ENCODE measurements at places on chromosomes 7 and 10.

GRCh38 chr7:44678101-44678470 is 70.6 kb upstream of the ZMIZ2 start:
- no peak for DNase-seq

GRCh38 chr7:19916046-19916445 is 142.6 kb upstream of the TMEM196 start:
- DNase-seq, result no peak

DNA sequence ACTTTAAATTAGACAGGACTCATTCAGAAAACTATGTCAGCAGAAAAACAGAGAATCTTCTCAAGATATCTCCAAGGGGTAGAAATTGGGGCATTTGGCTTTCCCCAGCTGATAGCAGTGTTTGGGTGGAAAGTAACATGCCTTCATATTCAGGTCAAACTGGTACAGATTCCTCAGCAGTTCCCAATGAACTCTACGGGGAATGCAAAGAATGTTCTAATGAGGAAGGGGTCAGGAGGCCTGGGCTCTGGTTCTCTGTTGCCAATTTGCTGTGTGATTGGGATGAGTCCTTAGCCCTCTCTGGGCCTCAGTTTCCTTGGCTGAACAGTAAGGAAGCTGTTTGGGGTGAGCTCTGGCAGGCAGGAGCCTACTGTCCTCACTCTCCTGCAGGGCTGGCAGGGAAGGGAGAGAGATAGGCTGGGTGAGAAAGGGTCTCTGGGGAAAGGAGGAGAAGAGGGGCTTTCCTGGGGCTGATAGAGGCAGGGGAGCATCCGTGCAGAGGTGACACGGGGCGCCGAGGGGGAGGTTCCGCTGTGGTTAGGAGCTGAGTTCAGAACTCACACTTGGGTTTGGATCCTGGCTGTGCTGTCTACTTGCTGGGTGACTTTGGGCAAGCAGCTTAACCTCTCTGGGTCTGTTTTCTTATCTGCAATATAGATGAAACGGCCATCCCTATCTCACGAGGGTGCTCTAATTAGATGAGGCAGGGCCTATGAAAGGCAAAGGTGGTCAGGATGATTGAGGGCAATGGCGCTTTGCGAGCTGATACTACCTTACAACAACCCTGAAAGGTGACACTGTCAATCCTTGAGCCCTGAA is 45.1 kb downstream of the SPOCK2 start:
- no peak for DNase-seq

GRCh38 chr7:105017657-105018365 is 3.8 kb downstream of the KMT2E start:
- no peak for DNase-seq

DNA sequence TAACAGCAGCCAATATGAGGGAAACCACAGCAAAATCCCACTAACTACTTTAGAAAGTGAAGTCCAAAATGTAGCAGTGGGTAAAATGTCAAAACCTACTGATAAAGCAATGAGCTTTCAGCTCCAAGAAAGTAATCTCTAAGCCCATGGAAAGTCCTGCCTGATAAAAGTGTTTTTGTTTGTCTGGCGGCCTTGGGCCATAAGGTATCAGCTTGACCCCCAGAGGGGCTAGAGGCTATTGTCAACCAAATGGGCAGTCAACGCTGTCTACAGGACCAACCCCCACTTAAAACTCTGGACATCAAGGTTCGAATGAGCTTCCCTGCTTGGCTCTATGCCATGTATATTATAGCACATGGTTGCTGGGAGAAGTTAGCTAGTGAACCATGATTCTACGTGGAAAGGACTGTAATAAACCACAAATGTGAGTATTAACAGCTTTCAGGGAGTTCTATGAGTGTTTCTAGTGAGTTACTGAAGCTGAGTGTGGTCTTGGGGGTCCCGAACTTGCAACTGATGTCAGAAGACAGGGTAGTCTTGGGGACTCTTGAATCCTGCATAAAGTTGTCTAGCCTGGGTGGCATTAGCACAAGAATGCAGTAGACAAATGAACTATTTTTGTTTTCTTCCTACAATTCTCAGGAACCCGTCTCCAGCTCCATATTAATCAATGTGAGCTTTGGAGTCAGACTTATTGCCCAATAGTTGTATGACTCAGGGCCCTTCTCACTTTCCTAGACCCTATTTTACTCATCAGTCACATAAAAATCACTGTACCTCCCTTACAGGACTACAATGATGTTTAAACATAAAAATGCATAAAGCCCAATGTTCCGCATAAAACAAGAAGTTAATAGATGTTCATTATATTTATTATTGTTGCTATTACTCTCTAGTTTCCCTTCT is 164.9 kb downstream of the DGKI start:
- no peak for DNase-seq

GRCh38 chr10:122236690-122237306 is 34.3 kb upstream of the BTBD16 start:
- DNase-seq, result no peak

DNA sequence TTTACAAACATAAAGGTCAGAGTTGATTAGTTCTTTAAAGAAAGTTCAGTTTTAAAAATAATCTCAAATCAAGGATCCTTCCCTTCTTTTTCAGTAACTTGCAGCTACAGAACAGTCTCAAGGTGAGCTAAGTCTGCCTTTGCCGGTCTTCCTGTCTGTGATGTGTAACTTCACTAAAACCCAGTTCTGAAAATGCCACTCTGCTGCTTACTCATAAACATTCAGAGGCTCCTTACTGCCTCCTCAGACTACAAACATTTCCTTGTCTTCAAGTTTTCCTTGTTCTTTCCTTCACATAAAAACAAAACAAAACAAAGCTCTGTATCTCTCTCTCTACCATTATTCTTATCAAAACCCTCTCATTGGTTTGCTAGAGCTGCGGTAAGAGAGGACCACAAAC is 128.7 kb downstream of the ETV1 start:
- DNase-seq, result no peak

GRCh38 chr7:117459735-117460134 is 20.1 kb upstream of the CFTR start:
- DNase-seq, result no peak

DNA sequence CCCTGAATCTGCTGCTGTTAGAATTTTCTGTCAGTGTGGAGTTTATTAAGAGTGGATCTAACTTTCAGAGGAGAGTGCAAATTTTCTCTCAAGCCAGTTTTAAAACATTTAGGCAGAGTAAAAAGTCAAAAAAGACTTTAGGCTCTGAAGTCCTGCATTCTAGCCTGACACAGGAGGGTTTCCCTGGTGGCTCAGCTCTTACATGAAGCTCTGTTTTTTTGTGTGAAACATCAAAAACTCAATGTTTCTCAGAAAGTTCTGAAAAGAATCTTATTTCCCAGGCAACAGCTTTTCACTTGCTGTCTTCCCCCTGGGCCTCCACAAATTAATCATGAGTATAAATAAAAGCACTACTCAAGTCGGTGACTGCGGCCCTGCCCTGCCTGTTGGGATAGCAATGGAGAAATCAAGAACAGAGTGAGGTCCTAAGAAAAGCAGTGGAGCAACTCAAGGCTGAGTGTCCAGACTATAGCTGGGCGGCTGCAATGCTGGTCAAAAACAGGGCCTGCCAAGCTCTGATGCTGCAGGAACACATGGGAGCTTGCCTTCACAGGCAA is 22.3 kb upstream of the WDR11 start:
- no peak for DNase-seq

GRCh38 chr10:45625879-45626278 is 46.7 kb downstream of the ZFAND4 start:
- DNase-seq, result no peak

- DNase-seq, result no peak
Observed at GRCh38 chr10:69047111-69047832, 40.6 kb upstream of the SRGN start.

- DNase-seq, result no peak
Observed at GRCh38 chr7:132528695-132529094, 47.6 kb downstream of the PLXNA4 start.

GRCh38 chr10:77689339-77689738 is 51.7 kb upstream of the KCNMA1 start:
- DNase-seq, result no peak

DNA sequence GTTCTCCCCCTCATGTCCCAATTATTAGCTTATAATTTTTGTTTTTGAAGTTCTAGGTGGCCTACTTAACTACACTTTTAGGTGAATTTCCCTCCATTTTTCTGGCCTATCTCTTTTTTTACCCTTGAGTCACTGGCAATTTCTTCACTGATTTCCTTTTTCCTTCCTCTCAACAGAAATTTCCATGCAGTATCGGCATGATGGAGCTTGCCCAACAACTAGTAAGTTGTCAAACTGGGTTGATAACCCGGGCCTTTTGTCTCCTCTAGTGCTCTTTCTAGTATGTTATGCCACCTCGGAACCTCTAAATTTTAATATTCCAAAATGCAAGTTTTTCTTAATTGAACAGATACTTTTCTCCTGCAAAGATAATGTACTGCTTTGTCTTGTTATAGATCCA is 147.1 kb downstream of the MLLT10 start:
- DNase-seq, result no peak

- DNase-seq, result no peak
Observed at GRCh38 chr7:139457153-139457946, 26.1 kb downstream of the KLRG2 start.

DNA sequence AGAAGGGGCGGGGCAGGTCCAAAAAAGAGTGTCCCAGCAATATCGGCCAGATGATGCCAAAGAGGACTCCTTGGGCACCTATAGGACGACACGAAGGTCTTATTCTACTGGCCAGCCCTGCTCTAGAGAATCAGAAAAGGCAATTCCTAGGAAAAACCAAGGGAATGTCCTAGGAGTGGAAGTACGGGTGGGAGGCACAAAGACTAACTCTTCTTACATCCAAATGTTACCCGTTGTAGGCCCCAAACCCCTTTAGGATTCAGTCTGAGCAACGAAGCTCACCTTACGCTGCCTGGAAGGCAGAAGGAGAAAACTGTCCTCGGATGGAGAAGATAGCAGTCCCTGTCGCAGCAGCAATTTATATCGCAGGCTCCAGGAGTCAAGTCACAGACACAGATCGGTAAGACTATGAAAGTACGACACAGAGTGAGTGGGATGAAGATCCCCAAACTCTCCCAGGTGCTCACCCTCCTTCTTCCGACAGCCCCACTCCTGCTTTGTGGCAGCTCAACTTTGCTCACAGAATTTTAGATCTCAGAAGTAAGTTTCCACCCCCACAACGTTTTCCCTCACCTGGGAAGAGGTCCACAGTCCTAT is 558 bp downstream of the TCTN3 start:
- DNase-seq, result no peak

GRCh38 chr10:61653699-61654098 is 9.0 kb upstream of the CABCOCO1 start:
- DNase-seq, result no peak

DNA sequence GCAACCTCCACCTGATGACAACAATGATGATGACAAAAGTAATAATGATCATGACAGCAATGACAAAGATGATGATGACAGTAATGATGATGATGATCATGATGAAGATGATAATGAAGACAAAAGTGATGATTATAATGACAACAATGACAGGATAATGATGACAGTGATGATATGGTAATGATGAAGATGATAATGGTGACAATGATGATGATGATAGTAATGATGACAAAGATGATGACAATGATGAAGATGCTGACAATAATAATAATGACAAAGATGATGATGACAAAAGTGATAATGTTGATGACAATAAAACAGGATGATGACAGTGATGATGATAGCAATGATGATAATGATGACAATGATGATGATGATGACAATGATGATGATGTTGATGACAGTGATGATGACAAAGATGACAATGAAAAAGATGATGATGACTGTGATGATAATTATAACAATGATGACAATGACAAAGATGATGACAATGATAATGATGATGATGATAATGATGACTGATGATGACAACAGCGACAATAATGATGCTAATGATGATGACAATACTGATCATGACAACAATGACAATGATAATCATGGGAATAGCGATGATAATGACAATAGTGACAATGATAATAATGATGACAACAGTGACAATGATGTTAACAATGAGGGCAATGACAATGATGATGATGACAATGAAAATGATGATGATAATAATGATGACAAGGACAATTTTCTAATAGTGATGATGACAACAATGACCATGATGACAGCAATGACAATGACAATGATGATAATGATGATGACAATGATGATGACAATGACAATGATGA is 1106.5 kb upstream of the AUTS2 start:
- DNase-seq, result no peak

DNA sequence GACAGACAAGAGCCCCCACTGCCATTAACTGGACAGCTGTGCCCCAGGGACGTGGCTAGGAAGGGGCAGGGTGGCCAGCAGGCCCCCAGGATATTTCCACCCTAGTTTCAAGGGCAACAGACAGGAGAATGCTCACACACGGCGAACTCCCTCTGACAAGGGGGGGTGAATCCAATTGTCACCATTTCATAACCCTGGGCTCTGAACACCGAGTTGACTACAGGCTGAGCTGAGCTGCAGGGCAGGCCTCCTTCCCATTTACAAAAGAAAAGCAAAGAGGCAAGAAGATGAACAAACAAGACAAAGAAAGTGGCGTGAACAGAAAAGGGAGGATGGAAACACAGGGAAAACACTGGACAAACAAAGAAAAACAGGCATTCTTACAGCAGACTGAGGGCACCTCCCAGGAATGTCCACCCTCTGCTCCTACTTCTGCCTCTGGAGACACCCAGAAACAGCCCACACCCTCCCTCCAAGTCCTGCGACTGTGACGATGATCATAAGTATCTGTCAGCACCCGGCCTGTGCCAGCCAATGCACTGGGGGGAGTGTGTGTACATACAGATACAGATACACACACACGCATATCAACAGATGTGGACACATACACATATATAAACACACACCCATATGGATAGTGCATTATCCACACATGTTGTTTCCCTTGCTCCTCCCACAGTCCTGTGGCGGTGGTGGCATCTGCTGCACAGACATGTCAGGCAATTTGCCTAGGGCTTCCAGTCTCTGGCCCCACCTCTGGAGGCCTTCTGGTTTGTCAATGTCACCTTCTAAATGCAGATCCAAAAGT is 66.2 kb downstream of the FAM53B start:
- DNase-seq, result no peak

GRCh38 chr7:20744954-20745446 is 41.7 kb downstream of the SP8 start:
- DNase-seq, result no peak

DNA sequence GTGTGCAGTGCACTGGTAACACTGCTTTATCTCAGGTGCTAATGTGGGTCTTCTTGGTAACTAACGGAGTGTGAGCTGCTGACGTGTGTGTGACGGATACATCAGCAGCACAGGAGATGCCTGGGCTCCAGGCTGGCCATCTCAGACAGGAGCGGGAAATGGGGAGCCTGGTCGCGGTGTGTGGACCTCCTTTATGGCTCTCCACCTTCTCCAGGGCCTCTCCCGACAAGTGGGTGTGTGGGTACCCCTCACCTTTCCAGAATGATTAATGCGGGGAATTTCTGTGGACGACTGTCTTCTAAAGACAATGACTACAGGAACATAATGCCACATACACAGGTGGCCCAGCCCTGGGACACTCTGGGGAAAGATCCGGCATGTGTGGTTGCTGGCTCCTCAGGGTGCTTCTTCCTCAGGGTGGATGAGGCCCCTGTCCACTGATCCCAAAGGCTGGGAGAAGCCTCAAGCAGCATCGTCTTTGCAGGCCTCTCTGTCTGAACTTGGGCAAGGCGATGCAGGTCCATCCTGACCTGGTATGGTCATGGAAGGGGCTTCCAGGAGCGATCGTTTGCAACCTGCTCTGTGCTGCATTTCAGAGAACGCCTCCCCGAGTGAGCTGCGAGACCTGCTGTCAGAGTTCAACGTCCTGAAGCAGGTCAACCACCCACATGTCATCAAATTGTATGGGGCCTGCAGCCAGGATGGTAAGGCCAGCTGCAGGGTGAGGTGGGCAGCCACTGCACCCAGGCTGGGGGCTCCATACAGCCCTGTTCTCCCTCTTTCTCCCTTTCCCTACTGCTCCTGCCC is 20.3 kb upstream of the CSGALNACT2 start:
- no peak for DNase-seq
